C1 segment of cervical spinal cord (tissue), 14 donors: ENCODE measurements at places on chromosomes 7 and 10.

- no peak for DNase-seq
These were observed 87.5 kb upstream of the ZNF92 start for GRCh38 chr7:65285906-65286864.

GRCh38 chr7:33762911-33763306 lies 142.4 kb upstream of the BMPER start:
- no peak for DNase-seq

GRCh38 chr7:41047211-41047610 lies 655.7 kb downstream of the INHBA start:
- no peak for DNase-seq

GRCh38 chr10:121459622-121460453 lies 138.4 kb downstream of the FGFR2 start:
- DNase-seq = no peak

DNA sequence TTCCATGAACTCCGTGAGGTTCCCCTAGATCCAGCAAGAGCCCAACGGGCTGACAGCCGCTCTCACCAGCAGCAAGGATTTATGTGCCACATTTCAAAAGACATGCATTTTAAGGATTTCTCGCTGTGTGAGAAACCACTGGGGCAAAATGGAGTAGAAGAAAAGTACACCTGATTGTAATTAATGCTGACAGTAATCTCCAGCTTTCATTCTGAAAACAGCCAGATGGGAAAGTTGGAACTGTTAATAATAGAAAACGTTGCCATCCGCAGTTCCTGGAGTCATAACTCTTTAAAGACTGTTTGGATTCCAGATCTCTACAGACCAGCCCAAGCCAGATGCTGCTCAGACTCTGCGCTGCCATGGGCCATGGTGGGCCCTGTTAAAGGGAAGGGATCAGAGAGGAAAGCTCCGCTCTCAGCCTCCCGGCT lies 216.9 kb upstream of the GLI3 start:
- DNase-seq = no peak

GRCh38 chr7:26789481-26790184 lies 74.8 kb downstream of the SKAP2 start:
- DNase-seq = no peak

GRCh38 chr10:103130910-103131309 lies 62.2 kb downstream of the NT5C2 start:
- DNase-seq = no peak

DNA sequence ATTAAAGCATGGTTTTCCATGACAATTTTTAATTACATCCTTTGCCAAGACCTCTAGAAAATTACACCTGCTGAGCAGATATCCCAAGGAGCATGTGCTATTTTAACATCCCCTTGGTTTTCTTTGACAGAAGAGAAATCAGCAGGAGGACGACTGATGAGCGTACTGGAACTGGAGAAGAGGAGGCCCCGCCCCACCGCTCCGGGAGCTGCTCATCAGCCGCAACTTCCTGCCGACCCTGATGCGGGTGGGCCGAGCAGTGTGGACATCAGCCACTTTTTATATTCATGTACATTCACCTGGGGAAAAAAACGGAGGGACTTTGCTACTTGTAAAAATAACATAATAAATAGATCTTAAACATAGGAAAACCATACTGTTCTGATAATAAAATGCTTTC lies 54.2 kb downstream of the CDC123 start:
- no peak for DNase-seq

- DNase-seq = no peak
These were observed 103.8 kb downstream of the MLLT10 start for GRCh38 chr10:21637795-21638194.

- no peak for DNase-seq
These were observed 47.8 kb upstream of the CSTF2T start for GRCh38 chr10:51747216-51747615.

GRCh38 chr10:113503930-113504329 lies 48.9 kb upstream of the HABP2 start:
- no peak for DNase-seq

GRCh38 chr7:15015545-15016314 lies 113.2 kb upstream of the DGKB start:
- DNase-seq = no peak

- DNase-seq = no peak
These were observed 190.9 kb upstream of the YAE1 start for GRCh38 chr7:39375047-39375873.

DNA sequence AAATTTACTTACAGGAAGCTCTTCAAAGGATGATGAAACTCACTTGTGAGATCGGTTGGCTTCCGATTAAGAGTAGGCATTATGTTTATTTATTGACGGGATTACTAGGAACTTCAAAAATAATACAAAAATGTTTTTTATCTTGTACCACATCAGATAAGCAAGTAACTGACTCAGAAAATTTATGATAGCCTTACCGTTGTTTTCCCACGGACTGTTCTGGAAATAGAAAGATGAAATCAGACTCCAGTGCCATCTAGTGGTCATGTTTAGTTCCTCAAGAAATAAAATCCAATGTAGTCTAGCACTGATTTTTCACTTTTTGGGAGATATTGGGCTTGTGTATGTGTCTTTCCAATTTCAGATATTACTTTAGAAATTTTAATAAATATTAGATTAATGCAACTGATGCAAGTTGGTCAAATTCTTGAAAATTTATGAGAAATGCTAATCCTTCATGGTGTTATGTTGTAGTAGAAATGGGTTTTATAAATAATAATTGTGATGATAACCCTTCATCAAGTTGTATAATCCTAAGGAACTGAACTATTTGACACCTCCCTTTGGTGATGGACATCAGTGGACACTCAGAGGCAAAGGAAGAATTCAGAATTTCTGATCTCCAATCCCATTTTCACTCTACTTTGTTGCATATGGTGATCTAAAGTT lies 168.8 kb downstream of the TMEM26 start:
- no peak for DNase-seq

DNA sequence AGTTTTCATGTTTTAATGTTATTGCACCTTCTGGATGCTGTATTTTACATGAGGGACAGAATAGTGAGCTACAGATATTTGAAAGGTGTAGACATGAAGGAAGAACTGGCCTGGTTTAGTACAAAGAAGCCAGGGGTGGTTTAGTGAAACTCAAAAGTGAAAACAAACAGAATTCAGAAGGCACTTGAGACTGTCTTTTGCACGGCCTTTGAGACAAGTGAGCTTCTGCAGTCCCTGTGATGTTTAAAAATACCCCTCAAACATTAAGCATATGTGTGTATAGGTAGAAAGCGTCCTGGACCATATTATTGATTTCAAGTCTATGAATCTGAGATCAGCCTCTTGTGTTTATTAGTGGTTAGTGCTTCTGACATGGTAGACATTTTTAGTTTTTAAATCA lies 118.9 kb downstream of the CDK14 start:
- no peak for DNase-seq

GRCh38 chr10:131533846-131534526 lies 222.5 kb upstream of the TCERG1L start:
- DNase-seq = no peak

DNA sequence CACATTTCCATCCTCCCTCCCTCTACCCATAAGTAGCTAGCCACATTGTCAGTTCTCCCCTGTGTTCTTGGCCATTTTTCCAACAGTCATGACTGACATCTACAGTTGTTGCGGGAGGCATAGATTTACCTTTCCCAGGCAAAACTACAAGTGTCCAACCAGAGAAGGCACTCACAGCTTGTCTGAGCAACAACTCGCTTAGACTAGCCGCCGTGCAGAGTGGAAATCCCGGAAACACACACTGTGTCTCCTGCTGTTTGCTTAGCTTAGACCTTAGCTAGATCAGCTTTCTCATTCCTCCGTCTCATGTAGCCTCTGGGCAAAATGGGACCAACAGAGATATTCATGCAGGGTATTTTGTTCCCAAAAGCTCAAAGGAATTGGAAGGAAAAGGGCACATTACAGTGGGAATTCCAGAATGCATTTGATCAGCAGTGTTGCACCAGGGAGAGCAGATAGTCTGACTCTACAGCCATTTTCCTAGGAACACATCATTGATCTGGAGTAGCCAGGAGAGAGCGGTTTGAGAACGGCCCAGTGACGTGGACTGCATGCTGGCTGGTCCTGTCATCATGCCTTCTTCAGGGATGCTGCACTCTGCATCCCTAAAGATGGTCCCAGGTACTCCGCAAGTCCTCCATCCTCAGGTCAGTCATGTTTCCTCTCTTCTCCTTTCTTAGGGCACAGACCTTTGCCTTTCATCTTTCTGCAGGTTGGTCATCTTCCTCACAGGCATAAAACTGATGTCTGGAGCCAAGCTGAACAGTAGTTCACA lies 89.4 kb downstream of the C10orf90 start:
- no peak for DNase-seq

DNA sequence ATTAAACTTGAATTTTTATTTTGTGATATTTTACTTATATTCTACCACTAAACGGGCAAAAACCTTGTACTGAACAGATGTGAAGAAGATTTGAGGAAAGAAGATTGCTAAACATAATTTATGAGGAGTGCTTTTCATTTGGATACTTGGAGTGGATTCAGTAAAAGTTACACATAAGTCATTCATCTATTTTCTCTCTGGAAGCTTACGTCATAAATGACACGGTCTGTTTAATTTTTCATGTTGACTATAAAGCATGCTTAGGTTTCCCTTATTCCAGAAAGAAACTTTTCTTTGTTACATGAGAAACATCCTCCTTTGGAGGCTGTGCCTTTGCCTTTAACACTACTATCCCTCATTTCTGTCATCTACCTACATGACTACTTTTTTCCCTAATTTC lies 53.9 kb downstream of the TFEC start:
- no peak for DNase-seq

DNA sequence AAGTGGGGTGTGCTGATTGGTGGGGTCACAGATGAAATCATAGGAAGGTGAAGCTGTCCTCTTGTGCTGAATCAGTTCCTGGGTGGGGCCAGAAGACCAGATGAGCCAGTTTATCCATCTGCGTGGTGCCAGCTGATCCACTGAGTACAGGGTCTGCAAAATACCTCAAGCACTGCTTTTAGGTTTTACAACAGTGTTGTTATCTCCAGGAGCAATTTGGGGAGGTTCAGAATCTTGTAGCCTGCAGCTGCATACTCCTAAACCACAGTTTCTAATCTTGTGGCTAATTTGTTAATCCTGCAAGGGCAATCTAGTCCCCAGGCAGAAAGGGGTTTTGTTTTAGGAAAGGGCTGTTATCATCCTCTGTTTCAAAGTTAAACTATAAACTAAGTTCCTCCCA lies 17.0 kb upstream of the IFRD1 start:
- no peak for DNase-seq

DNA sequence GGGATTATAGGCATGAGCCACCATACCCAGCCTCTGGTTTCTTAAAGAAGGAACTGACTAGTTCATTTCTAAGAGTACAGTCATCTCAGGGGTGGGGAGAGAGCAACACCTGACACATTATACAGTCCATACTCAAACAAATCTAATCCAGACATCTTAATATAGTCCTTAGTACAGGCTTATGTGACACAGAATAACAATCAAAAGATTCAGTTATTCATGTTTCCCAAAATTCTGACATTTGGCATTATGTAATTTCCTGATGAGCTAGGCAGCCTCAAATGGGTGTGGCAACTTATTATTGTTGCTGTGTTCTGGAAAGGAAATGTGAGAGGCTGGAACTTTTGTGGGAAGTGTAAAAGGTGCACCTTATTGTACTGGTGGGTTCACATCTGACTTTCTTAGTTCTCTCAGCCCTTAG lies 116.3 kb downstream of the WDFY4 start:
- DNase-seq = no peak

DNA sequence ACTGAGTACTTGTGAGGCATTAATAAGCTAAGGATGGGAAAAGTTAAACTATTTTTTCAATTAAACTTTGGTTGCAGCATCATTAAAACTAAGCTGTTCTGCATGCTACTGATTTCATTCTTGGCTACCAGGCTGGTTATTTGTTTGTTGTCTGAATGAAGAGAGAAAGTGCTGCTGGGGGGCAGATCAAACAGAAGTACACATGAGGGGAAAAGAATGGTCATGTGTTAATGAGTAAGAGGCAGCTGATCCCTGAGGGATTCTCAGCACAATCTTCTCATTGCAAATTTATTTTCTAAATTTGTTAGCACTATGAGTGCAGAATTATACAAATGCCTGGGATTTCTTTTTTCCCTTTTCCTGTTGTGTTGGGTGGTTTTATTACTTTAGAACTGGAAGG lies 213.2 kb upstream of the HPS1 start:
- no peak for DNase-seq

DNA sequence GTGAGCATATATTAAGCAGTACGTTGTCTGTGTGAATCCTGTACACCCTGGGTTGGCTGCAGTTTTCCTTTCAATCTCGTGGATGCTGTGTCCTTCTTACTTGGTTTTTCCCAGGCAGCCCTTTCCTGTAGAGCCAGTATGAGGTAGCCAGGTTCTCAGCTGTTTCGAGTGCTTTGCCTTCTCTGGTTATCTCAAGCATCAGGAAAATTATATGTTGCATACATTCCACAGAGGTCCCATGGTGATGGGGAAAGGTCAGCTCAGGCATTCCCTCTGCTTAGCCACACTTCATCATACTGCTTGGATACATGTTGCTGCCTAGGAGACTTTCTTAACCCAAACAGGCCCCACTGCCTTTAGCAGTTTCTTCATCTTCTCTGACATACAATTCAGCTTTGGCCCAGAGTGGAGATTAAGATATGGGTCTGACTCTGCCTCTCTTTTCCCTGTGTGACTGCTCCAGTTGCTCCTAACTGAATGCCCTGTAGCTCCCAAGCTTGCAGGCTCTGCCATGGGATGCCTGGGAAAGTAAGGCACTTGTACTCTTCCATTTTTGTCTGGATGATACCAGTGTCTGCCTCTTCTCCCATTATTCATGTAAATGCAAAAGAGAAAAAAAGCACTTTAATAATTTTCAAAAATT lies 11.3 kb downstream of the GNAI1 start:
- no peak for DNase-seq

GRCh38 chr10:75528392-75528791 lies 97.0 kb downstream of the LRMDA start:
- no peak for DNase-seq

DNA sequence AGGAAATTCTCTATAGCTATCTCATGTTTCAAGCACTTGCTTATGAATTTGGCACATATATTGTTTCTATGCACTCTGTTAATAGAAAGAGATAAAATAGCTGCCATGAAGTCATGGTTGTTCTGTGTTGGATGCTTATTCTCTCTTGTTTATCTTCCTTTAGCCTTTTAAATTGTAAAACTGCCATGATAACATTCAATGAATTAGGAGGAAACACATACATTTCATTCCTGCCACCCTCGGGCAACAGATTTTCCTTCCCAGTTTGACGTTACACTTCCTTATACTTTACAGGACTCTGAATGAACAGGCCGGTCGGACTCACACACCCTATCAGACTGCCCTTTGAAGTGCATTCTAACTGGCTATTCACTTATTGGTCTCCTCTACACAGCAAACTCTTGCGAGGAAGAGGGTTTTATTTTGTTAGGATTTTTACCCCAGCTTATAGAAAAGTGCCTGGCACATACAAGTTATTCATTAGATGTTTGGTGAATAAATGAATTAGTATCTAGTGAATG lies 65.7 kb upstream of the FERD3L start:
- no peak for DNase-seq
